Vagina (tissue), 2 donors: ENCODE measurements at places on chromosomes 12 and 14.

- no peak for DNase-seq
Observed at GRCh38 chr12:58919231-58920101, 838 bp downstream of the LRIG3 start.

GRCh38 chr12:103495469-103496456 is at the start of gene C12orf42:
TSS of gene C12orf42 (minus strand) at chr12:103495968. CDS start at chr12:103478426, 17,542 bp downstream.
- no peak for DNase-seq

DNA sequence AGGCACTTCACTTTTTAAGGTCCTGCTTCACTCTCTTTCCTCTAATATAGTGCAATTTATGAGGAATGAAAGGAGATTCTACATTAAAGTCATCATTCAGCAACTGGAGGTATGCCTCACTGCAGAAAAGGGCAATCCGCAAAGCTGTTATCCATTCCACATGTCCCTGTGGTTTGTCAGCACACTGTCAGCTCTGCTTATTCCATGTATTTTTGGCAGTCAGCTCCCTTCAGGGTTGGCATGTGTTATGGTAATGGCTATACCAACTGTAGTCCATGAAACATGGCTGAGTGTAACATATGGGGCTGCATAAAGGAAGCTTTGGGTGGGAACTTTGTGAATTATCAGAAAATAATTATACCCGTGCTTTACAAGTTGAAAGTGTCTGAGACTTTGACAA is 154.1 kb downstream of the GALC start:
- DNase-seq = no peak

DNA sequence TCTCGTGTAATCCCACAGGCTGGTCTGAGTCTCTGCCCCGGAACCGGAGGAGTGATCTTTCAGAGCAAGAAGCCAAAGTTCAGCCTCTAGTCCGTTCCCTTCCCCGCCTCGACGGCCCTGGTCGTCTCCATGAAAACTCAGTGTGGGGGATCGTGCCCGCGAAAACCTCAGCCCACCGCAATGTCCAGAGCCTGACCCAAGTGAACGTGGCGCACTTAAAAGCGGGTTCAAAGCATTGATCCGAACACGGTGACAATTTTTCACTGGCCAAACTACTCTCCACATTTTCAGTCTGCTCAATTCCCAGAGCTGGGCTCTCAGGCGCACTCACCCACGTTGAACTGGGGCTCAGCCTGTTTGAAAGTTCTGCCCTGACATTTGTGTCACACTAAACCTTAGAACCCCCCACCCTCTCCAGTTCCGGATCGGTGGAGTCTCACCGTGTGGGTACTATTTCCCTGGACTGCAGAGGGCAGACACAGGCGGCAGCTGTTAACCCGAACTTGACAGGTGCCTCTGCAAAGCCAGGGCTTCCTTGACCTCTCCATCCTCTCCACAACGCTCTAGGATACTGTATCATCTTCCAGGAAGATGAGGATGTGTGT is 886 bp upstream of the PRICKLE1 start:
- DNase-seq = no peak

GRCh38 chr12:121255433-121255832 is 41.1 kb downstream of the CAMKK2 start:
- no peak for DNase-seq

- DNase-seq = no peak
Observed at GRCh38 chr14:77761205-77761931, 412 bp upstream of the SNW1 start.

DNA sequence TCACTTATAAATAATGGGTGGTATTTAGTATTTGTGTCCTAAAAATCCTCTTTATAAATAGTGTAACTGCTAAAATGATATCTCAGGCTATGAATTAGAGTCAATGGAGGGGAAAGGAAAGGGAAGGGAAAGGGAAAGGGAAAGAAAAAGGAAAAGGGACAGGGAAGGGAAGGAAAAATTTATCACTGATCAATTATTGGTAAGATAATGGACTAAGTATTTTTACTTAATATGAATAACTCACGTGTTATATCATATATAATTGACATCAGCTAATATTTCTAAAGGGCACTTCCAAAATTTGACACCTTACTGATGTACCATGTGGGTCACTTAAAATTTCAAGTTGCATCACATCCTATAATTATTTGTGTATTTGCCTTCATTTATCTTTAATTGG is 193.1 kb downstream of the LRFN5 start:
- no peak for DNase-seq

DNA sequence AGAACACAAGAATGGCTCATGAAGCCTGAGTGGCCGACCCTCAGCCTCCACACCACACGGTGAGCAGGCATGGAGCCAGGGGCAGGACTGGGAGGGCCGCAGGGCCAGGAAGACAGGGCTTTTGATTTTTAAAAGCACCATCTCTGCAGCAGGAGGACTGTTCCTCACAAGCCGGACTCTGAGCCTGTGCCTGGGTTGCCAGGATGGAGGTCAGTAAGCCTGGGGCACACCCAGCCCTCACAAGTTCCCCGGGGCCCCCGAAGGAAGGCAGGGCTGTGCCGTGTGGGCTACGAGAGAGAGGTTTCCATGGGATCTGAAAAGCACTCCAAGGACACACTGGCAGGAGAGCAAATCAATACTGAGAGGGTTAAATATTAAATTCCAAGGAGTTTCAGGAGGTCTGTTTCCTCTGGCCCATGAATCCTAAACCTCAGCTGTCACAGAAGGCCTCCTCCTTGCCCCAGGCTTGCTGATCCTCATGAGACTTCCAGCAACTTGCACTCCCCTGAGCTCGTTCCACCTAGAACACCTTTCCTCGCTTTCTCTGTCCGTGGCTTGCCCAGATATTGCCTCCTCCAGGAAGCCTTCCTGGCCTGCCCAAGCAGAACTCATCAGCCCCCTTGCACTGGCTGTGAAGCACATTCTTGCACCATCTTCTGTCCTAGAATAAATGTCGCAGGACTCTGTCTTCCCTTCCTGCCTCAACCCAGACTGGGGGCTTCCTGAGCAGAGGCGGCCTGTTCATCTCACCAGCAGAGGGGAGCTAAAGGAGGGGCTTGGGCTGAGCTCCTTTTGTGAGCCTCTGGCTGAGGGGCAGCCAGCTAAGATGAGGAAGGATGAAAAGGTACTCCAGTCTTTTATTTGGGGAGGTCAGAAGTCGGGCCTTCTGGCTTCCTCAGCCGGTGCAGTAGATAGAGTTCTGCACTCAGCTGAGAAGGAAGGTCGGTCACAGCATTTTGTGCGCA is 64.6 kb downstream of the CCDC88C start:
- DNase-seq = no peak

GRCh38 chr12:128820723-128821432 is 2.9 kb downstream of the SLC15A4 start:
- DNase-seq = no peak

GRCh38 chr12:726281-727140 is 25.9 kb upstream of the WNK1 start:
- no peak for DNase-seq

DNA sequence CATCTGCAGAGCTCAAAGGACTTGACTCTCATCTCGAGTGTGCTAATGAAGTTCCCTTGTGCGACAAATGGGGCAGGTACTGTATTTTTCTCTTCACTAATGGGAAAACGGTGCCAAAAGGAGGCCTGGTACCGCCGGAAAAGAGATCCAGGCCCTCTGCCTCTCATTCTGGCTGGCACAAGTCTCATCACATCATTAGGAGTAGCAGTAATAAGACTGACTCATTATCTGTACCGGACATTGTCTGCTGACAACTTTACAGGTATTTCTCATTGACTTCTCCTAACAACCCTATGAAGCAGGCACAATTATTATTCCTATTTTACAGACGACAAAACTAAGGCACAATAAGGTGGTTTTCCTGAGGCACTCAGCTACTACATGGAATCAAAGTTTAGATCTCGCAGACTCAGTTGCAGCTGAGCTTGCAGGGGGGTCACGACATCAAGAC is 668 bp downstream of the APPL2 start:
- no peak for DNase-seq

GRCh38 chr12:9782547-9783382 is 22.1 kb upstream of the CD69 start:
- no peak for DNase-seq

GRCh38 chr14:92986254-92987147 is 63.6 kb downstream of the CHGA start:
- DNase-seq = no peak

GRCh38 chr14:101480747-101481530 is 80.4 kb upstream of the DIO3 start:
- DNase-seq = no peak

DNA sequence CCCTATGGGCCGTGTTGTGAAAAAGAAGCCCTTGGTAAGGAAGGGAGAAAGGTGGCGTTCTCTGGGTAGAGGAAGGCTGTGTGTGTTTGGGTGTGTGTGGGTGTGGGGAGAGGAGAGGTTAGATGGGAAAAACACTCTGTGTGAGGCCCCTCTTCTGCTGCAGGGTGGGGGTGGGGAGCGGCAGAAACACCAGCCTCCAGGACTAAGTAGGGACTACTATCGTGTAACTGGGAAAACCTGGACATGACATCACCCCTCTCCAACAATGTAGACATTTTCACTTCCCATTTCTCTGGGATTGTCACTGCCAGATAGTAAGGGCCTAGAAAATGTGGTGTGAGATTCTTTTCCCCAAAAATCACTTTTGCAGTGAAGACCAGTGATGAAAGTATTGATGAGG is 205.0 kb downstream of the NTF3 start:
- DNase-seq = no peak

DNA sequence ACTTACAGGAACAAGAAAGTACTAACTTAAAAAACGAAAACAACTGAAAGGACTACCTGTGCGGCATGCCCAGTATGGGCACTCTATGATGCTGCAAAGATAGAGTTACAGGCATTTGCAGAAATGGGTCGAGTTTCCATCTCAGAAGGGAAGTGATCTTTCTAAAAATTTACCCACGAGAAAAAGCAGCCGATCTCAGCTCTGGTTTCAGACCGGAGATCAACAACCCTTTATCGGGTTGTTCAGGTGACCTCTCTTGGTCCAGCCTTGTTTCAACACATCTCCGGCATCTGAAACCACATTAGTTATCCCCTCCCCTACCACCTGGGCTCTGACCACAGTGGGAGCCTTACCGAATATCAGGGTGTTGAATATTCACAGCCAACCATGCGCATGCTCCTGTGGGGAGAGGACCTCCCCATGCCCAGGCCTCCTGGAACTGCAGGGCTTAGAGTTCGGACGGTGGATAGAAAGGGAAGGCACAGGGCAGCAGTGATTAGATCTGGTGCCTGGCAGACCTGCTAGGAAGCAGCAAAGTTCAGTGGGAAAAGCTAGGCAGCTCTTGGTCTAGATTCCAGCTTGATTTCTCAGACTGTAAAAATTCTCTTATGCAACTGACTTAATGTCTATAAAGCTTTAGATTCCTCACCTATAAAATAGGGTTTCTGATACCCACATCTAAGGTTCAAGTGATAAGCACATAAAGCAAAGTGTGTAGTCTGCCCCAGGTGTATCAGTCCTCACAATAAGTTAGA is 906.0 kb downstream of the VRK1 start:
- no peak for DNase-seq
